NCI-H446 treated with DMSO at 0.1 percent for 48 hours (cell line): ENCODE measurements at places on chromosomes 13 and 19.

- DNase-seq, result no peak
These were observed 10.9 kb downstream of the PEG3 start for GRCh38 chr19:56829596-56829995.

GRCh38 chr13:44098559-44098958, 218.9 kb downstream of the LACC1 start:
- DNase-seq, result no peak

DNA sequence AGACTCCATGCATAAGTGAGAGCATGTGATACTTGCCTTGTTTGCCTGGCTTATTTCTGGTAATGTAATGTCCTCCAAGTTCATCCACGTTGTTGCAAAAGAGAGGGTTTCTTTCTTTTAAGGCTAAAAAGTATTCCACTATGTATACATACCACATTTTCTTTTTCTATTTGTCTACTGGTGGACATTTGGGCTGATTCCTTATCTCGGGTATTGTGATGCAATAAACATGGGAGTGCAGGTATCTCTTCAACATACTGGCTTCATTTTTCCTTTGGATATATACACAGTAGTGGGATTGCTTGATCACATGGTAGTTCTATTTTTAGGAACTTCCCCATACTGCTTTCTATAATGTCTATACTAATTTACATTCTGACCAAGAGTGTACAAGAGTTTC, 49.6 kb upstream of the EBPL start:
- DNase-seq, result no peak

- DNase-seq, result no peak
These were observed 23.7 kb upstream of the TRPC4 start for GRCh38 chr13:37893321-37893720.

- DNase-seq, result no peak
These were observed 1096.8 kb upstream of the PCDH20 start for GRCh38 chr13:62512194-62513141.

DNA sequence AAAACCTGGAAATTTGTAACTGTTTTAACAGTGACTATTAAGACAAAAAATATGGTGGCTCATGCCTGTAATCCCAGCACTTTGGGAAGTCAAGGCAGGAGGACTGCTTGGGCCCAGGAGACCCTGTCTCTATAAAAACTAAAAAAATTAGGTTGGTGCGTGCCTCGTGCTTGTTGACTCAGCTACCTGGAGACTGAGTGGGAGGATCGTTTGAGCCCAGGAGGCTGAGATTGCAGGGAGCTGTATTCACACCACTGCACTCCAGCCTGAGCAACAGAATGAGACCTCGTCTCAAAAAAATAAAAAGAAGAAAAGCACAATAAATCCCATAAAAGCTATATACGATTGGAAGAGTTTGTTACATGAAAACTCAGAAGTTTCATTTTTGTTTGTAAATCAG, 23.7 kb downstream of the KLF5 start:
- no peak for DNase-seq

- DNase-seq, result no peak
These were observed 2.1 kb downstream of the SCN1B start for GRCh38 chr19:35032356-35032865.
